ENCODE measurements at places on chromosomes 3 and 15.

DNA sequence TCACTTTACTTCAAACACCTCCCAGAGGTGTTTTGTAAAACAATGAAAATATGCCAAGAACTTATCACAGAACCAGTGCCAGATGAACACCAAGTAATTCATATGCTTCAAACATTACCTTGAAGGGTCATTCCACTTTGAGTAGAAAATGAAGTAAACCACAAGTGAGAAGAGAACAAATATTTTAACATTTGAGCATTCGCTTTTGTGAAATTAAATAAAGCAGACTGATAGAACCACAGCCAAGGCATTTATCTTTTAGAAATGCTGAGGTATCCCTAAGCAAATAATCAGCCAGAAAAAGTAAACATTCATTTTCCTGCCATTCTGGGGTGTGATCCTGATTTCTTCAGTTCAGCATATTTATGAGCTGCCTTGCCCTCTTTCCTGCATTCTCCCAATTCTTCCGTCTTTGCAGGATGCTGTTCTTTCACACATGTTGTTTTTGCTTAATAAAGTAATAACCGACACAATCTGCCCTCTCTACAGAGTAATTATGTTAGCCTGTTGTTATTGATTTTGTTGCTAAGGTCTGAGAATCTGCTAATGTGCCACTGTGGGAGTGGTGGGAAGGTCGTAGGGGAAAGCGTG, 235.6 kb upstream of the TGFBR2 start:
- DNase-seq: no peak

GRCh38 chr3:22122567-22122966, 371.6 kb upstream of the ZNF385D start:
- DNase-seq: no peak

DNA sequence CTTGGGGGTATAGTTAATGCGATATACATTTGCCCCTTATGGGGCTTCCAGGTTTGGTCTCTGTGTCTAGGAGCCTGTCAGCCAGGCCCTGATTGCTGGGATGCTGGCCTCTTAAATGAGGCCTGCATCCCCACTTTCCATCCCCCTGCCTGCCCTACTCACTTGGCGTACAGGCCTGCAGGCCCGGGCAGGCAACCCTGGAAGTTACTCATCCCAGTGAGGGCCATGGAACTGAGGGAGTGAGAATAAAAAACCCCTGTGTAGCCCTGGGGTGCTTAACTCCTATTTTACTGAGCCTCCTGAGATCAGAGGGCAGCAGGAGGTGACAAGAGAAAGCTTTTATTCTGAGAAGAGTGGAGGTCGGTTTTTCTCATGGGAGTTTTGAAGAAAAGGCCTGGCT, 2.0 kb downstream of the DISP2 start:
- no peak for DNase-seq

DNA sequence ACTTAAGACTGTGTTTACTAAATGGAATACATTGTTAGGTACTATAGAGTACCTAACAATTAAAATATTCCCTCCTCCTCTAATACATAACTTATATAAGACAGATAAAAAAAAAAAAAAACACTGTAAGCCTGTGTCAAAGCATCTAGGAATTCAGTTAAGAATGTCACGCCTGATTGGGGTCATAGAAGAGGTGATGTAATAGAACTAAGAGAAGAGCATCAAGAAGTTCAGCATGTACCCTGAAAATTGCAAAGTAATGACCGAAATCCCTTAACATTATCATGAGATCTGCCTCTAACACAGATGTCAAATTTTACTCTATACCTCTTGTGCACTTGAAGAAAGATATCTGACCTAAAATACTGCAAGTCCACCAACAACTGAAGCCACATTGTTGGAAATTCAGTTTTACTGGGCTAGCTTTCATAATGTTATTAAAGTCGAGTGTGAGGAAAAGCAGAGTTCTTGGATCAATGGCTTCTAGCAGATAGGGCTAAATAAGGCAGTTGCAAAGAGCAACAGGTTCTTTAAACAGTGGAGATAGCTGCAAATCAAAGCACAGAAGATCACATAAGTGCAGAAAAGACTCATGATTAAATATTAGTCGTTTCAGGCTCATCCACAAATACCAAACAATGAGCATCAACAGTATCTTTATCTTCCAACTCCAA, 75.0 kb downstream of the TBL1XR1 start:
- no peak for DNase-seq

DNA sequence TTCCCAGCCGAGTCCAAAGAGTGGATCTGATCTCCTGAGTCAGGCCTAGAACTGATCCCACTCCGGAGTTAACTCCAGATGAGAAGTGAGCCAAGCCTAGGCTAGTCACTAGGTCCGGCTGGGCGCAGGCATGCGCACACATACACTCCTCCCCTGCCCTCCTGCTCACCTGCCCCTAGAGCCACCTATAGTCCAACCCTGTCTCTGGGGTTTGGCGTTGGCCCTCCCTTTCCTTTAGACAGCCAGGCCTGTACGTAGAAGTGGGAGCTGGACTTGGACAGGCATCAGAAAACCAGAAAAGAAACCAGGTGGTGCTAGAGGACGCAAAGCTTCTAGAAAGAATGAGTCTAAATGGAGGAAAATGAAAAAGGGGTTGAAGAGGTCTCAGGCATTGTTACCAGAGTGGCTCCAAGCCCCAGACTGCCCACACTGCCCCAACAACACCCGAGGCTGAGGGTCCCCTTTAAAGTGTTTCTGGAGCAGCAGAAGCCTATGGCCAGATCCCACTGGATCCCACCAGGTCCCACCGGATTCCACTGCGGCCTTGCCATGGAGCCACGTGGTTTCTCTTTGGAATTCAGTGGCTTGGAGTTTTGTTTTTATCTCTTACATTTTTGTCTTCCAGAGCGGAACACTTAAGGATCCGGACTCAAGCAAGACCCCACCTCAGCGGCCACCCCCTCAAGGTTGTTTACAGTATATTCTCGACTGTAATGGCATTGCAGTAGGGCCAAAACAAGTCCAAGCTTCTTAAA, 24.2 kb upstream of the TIMP4 start:
- no peak for DNase-seq

DNA sequence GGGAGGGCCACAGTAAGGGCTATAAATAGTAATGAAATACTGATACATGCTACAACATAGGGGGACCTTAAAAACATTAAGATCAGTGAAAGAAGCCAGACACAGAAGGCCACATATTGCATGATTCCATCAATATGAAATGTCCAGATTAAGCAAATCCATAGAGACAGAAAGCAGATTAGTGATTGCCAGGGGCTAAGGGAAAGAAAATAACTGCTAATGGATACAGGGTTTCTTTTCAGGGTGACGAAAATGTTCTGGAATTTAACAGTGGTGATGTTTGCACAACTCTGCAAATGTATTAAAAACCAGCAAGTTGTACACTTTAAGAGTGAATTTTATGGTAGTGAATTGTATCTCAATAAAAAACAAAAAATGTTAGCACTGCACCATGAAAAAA, 37.0 kb downstream of the PIK3R4 start:
- DNase-seq: no peak

GRCh38 chr15:95277266-95277665, 1045.9 kb downstream of the MCTP2 start:
- DNase-seq: no peak

DNA sequence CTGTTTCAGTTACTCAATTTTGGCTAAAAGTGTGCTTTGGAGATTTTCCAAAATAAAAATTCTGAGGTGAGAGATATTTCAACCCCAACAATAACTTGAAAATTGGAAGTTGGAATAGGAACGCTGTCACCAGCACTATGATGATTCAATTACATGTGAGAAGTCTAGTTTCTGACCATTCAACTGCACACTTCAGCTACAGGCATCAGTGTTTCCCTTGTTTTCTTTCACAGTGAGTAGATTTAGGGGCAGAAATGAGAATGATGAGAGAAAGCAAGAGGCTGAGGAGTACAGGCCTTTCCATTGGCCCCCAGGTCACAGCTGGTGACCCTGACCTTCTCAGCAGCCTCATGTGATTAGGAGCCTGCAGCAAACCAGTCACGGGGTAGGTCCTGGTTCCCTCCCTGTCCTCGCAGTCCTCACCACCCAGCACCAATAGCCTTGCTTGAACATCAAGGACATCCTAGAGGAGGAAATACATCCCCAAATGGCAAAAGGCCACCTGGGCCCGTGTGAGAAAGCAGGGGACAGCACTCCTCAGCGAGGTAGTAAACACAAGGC, 10.0 kb upstream of the FILIP1L start:
- DNase-seq: no peak

GRCh38 chr15:57923750-57924149, 141.8 kb downstream of the ALDH1A2 start:
- no peak for DNase-seq

DNA sequence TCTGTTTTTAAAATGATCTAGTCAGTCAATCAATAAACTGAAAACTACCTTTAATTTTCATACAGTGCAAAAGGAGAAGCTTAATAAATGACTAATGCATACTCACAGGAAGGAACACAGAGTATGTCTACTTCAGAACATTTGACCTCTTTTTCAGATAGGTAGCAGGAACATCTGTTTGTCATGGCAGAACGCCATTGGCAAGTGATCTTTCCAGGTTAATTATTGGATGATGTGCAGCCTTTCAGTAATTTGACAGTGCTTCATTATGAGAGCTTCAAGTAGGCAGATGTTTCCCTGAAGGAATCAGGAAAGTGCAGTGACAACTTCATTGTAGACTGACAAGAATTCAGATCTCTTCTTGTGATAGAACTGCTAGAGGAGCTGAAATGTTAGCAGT, 325.0 kb downstream of the OTOL1 start:
- DNase-seq: no peak

GRCh38 chr3:31253782-31254181, 278.9 kb upstream of the STT3B start:
- DNase-seq: no peak

DNA sequence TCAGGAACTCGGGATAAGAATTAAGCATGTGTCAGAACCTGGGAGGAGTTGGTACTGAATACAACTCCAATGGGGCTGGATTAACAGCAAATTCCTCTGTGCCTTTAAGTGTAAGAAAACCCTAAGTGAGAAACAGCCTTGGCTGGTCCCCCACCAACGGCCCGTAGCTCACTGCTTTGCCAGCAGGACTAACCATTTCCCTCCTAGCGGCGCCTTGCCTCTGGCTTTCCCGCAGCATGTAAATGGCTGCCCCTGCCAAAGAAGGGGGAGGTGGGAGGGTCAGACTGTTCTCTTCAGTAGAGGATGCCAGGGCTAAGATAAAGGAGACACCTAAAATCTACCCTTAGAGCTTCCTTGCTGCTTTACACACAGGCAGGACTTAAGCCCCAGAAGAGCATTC, 51.0 kb upstream of the SH3GL3 start:
- DNase-seq: no peak

DNA sequence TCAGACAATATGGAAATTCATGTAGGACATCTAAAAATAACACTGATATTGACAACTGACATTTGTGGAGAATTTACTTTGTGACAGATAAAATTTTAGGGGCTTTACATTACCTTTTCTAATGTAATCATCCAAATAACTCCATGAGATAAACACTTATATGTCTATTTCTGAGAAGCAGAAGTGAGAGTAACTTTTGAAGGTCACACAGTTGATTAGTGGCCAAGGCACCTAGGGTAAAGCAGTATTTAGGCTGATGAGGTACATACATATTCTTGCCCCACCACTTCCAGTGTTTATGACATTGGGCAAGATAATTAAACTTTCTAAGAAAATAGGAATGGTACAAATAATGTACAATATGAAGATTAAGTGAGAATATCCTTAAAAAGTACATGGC, 248.4 kb downstream of the CPNE4 start:
- no peak for DNase-seq

DNA sequence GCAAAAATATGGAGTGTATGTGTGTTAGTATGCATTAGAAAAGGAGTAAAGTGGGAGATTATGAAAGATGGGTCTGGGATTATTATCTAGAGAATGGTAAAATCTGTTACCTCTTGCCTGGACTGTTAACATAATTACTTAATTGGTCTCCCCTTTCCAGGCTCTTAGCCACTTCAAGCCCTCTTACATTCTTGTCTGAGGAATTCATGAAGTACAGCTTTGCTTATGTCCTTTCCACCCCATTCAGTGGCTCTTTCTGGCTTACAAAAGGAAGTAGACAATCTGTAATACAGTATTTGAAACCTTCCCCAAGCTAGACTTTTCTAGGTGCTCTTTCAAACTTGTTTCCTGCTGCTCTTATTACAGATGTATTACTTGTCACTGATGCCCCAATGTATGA, 129.8 kb downstream of the MBNL1 start:
- DNase-seq: no peak

DNA sequence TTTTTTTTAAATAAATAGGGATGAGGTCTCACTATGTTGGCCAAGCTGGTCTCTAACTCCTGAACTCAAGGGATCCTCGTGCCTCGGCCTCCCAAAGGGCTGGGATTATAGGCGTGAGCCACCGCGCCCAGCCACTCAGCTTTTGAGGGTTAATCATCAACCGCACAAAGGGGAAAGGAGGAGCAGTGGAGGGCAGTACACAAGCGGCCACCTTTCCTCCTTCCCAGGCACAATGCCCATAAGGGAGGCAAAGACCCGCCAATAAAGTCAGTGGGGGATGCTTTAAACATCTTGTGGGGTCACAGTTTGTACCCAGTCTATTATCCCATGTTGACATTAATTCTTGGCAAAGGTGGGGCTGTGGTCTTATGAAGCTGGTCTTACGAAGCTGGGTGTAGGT, 32.4 kb downstream of the EHD4 start:
- DNase-seq: no peak

GRCh38 chr15:39792844-39793335, 10.2 kb upstream of the FSIP1 start:
- no peak for DNase-seq

DNA sequence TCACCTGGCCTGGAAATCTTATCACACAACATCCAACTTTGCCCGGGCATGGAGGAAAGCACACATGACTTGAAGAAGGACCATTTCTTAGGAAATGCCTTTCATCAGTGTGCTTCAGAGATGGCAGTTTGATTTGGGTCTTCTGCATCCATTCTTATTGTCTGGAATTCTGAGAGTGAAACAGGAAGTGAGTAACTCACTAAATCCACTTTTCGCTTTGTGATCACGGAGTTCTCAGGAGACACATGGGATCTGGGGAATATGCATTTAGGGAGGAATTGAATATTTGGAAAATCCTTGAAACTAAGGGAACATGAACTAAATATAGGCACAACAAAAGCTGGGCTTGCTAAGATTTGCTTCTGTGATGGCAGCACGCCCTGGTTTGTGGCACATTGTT, 212.5 kb upstream of the FEZF2 start:
- no peak for DNase-seq

GRCh38 chr3:128548426-128549282, 55.7 kb upstream of the GATA2 start:
- no peak for DNase-seq

GRCh38 chr3:148853076-148853475, 12.0 kb upstream of the CPA3 start:
- no peak for DNase-seq

GRCh38 chr3:113278599-113278955, 67.2 kb downstream of the BOC start:
- no peak for DNase-seq

DNA sequence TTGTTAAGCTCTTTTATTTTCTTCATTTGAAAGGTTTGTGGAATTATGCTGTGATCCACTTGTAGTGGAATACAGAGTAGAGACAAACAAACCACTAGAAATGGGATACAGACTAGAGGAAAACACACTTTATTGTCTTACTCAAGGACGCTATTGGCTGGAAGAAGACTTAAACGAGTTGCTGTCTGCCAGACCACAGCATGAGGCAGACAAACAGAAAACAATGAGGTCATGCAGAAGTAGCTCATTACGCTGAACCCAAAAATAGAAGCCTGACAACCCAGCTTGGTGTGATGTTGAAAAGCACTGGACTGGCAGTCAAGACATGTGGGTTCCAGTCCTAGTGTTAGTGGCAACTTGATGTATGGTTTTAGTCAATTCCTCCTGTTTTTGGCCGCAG, 62.4 kb upstream of the P3H2 start:
- peak; percentile 23 for DNase-seq

Measured in midbrain (tissue), 1 donor.